ENCODE measurements at places on chromosomes 11 and 22.

DNA sequence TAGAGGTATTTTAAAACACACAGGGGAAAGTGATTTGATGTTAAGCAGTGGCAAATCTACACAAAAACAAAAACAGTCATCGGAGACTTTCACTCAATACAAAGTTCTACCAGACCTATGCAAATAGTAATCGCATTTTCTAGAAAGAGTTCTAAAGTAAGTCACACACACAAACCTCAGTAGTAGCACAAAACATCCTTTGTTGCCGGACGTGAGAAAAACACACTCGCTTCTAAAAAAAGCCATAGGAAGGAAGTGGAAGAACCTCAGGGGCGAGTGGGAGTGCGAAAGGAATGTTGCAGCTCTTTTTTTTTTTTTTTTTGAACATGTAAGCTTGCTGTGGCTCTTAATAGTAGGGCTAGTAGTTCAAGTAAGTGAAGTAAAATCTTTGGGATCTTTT lies 88.9 kb downstream of the MAML2 start:
- no peak overlapping the region for H3K4me3 ChIP-seq
- peak; percentile 87 for DNase-seq
- no peaks in the 10 kb centered on the region for H3K36me3 ChIP-seq
- no peak overlapping the region for H3K27ac ChIP-seq

DNA sequence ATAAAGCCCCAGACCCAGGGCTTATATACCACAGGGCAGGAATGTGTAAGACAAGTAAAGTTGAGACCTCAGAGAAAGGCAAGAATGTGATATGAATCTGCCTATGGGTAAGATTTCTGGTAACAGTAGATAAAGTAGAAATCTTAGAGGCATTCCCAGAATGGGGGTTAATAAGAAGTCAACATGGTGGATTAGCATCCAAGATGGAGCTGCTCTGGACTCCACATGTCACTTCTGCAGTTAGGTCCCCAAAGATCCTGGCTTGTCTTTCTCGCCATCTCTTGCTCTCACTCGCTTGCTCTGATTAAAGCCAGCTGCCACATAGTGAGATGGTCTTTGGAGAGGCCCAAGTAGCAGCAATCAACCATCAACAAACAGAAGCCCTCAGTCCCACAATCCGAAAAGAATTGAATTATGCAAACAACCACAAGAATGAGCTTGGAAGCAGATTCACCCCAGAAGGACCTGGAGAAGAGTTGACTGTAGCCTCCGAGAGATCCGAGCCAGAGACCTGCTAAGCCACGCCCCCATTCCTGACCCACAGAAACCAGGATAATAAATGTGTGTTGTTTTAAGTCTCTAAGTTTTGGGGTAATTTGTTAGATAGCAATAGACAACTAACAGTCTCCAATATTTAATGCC lies 5.4 kb upstream of the C11orf86 start:
- H3K27me3 ChIP-seq: peaks cover 3% of the 10 kb centered on the region
- DNase-seq: no peak
- H3K4me3 ChIP-seq: no peak overlapping the region
- no peak overlapping the region for H3K27ac ChIP-seq
- no peaks in the 10 kb centered on the region for H3K4me1 ChIP-seq
- no peaks in the 10 kb centered on the region for H3K36me3 ChIP-seq

DNA sequence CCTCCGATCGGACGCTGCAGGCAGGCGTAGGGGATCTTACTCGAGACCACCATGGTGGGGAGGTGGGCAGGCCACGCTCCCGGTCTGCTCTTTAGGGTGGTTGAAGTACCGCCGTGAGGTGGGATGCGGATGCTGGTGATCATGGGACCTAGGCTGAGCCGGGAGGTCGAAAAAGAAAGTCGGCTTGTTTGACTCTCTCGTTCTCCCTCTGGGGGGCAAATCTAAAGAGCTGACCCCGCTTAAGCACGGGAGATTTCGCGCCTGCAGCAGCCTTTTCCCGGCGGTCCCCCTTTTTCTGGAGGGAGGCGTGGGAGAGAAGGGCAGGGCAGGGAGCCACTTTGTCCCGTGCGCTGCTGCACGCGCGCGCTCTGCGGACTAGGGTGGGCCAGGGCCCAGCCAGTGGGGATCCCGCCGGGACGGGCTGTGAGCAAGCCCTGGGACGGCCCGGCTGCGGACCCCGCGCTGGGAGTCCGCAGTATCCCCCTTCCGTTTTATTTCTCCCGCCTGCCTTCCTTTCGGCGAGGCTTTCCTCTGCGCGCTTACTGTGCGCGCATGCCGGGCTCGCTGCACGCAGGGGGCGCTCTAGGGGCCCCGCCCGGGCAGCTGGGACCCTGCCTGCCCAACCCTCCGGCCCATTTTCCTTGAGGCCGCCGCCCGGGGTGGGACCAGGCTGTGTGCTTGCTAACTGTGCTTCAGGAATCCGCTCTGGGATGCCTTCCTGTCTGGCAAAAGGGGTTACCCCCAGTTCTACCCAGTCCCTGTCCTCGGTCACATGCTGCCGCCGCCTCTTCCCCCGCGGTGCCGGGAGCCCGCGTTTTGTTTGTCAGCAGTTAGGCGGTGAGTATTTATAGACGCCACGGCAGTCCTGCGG lies 81.0 kb downstream of the PRR5L start:
- DNase-seq: peak; percentile 68
- no peaks in the 10 kb centered on the region for H3K36me3 ChIP-seq

DNA sequence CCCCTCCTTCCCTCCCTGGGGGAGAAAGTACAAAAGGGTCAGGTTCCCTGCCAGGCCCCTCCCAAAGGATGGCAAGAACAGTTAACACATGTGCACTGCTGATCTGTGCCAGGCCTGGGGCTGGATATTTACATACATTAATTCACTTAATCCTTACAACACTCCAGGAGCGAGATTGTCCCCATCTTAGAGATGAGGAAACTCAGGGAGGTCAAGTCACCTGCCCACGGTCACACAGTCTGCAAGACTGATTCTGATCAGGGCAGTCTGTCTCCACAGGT lies 36.5 kb downstream of the NECTIN1 start:
- no peaks in the 10 kb centered on the region for H3K4me1 ChIP-seq
- no peak for DNase-seq
- no peak overlapping the region for H3K4me3 ChIP-seq
- no peak overlapping the region for H3K27ac ChIP-seq
- H3K27me3 ChIP-seq: no peaks in the 10 kb centered on the region

GRCh38 chr11:109796253-109796652 lies 296.9 kb upstream of the ZC3H12C start:
- H3K4me3 ChIP-seq: no peak overlapping the region
- H3K27ac ChIP-seq: no peak overlapping the region
- no peaks in the 10 kb centered on the region for H3K36me3 ChIP-seq

GRCh38 chr22:45261407-45262088 lies 20.9 kb upstream of the KIAA0930 start:
- no peaks in the 10 kb centered on the region for H3K4me1 ChIP-seq
- H3K27ac ChIP-seq: no peak overlapping the region
- no peak overlapping the region for H3K4me3 ChIP-seq
- H3K27me3 ChIP-seq: no peaks in the 10 kb centered on the region

- H3K4me3 ChIP-seq: no peak overlapping the region
- H3K27ac ChIP-seq: no peak overlapping the region
- no peaks in the 10 kb centered on the region for H3K4me1 ChIP-seq
- DNase-seq: no peak
- H3K36me3 ChIP-seq: no peaks in the 10 kb centered on the region
These were observed 64.7 kb downstream of the SLC1A2 start for GRCh38 chr11:35354644-35355043.

- no peak for DNase-seq
- no peak overlapping the region for H3K4me3 ChIP-seq
- peaks cover 8% of the 10 kb centered on the region for H3K36me3 ChIP-seq
- no peaks in the 10 kb centered on the region for H3K27me3 ChIP-seq
These were observed 20.9 kb downstream of the EMSY start for GRCh38 chr11:76465701-76466100.

GRCh38 chr11:127873478-127873877 lies 713.9 kb downstream of the ETS1 start:
- H3K4me3 ChIP-seq: no peak overlapping the region
- DNase-seq: no peak
- no peaks in the 10 kb centered on the region for H3K36me3 ChIP-seq
- H3K27ac ChIP-seq: no peak overlapping the region

DNA sequence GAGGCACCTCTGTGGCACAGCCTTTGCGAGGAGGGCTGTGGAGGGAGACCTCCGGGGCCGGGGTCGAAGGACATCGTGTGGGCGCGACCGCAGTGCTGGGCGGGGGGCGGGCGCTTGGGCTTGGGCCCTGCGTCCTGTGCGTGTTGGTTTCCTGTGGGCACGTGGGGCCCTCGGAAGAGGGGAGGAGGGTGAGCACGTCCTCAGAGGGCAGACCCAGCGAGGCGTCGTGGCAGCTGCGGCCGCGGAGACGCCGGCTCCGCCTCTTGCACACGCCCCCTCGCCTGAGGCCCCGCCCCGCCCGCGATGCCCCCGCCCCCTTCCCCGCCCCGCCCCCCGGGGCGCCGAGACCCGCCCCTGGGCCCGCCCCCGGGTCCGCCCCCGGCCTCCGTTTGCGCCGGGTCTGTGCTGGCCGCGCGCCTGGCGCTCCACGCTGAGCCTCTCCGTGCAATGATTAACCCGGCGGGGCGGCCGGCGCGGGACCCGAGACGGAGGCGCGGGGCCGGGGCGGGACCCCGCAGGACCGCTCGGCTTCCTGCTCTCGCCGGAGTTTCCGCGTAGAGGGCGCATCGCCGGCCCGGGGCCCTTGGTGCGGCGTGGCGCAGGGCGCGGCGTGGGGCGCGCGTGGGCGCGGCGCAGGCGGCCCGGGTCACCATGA lies at the start of gene PRR5:
Gene PRR5 (plus strand): TSS at position 381 of the 655 bp plus-strand sequence. CDS start 271 bp downstream, at position 652.
- peaks cover 15% of the 10 kb centered on the region for H3K4me1 ChIP-seq
- H3K27me3 ChIP-seq: no peaks in the 10 kb centered on the region
- H3K4me3 ChIP-seq: peak within 1 kb of the TSS; percentile 43
- H3K27ac ChIP-seq: no peak within 1 kb of the TSS
- DNase-seq: peak; percentile 87
- H3K36me3 ChIP-seq: no peaks in the 10 kb centered on the region

DNA sequence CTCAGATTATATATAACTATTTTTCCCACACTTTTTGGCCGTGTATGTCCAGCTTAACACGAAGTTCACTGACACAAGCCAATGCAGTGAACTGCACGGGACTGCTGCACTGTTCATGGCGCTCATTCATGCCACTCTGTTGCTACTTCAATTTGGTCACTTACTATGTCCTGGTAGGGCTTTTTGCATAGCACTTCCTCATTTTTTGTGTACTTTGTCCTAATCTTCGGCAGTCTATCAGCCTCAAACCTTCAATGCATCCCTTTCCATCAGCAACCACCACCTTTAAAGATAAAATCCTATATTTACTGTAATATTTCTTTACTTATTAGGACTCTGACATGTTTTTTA lies 18.7 kb upstream of the ARHGAP32 start:
- no peaks in the 10 kb centered on the region for H3K27me3 ChIP-seq
- DNase-seq: no peak
- no peak overlapping the region for H3K4me3 ChIP-seq
- H3K4me1 ChIP-seq: no peaks in the 10 kb centered on the region
- no peak overlapping the region for H3K27ac ChIP-seq

DNA sequence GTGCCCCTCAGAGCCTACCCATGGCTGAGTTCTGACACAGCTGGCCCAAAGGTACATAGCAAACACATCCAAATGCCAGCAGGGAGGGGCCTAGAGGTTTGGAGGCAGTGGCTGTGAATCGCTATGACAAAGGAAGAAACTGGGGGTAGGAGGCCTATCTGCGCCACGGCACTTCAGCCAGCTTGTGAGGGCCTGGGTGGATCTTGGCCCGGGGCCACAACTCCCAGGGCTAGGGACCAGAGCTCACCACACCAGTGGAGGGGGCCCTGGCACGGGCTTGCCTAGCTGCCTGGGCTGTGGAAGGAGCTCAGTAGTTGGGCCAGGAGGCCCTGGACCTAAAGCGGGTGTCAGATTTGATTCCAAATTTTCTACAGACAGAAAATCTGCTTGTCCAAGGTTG lies 9.4 kb upstream of the NAP1L4 start:
- no peak overlapping the region for H3K4me3 ChIP-seq
- H3K27me3 ChIP-seq: no peaks in the 10 kb centered on the region
- H3K27ac ChIP-seq: no peak overlapping the region
- H3K36me3 ChIP-seq: no peaks in the 10 kb centered on the region
- peaks cover 19% of the 10 kb centered on the region for H3K4me1 ChIP-seq

- no peaks in the 10 kb centered on the region for H3K36me3 ChIP-seq
- H3K4me3 ChIP-seq: no peak overlapping the region
- peak; percentile 84 for DNase-seq
- H3K27me3 ChIP-seq: no peaks in the 10 kb centered on the region
- H3K4me1 ChIP-seq: no peaks in the 10 kb centered on the region
These were observed 30.1 kb downstream of the NAV2 start for GRCh38 chr11:19742588-19743292.

- no peak overlapping the region for H3K27ac ChIP-seq
- H3K4me3 ChIP-seq: no peak overlapping the region
- no peaks in the 10 kb centered on the region for H3K4me1 ChIP-seq
These were observed 11.0 kb upstream of the SCARF2 start for GRCh38 chr22:20448630-20449029.

DNA sequence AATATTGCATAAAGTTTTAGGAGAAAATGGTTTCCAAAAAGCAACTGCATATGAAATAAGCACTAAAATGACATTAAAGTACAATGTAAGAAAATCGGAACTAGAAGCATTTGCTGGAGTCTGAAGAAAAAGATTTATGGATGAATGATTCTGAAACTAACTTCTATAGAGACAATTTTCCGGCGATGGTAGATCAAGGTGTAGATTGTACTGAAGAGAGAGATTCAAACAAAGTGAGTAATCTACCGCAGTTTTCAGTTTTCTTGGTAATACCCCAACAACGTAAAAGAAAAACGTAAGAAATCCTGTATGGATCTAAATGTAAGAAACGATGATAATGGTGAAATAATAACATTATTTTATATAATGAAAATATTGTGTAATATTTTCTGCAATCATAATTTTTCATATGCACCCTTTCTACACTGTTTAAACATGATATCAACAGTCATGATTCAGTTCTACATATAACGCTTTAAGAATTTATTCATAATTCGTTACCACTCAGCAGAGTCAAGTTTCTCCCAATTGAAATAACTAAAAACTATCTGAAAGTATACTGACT lies 1.8 kb upstream of the CDPF1 start:
- no peaks in the 10 kb centered on the region for H3K36me3 ChIP-seq
- no peak for DNase-seq
- no peaks in the 10 kb centered on the region for H3K27me3 ChIP-seq

All from lung (tissue), 17 donors.